A549 treated with AZD2906 at 1 μM for 4 hours (cell line): ENCODE measurements at places on chromosomes 4 and X. TPM values are rescaled to one million over a fixed set of nuclear protein-coding genes. Genes with fewer than 3 reads are reported as not detected.

EPHA5 gene
- 0.16 to 0.42 TPM (median 0.30 TPM) in 5 replicates for total RNA-seq

ADH4 gene
- total RNA-seq: not detected in 5 replicates

SLC7A11 gene
- total RNA-seq: 16.1 to 20.9 TPM (median 16.8 TPM) in 5 replicates

MAP7D2 gene
- 5.2 to 7.1 TPM (median 5.7 TPM) in 5 replicates for total RNA-seq

C4orf36 gene
- total RNA-seq: 0.77 to 1.7 TPM (median 1.4 TPM) in 5 replicates

FGD1 gene
- total RNA-seq: 5.1 to 7.0 TPM (median 5.9 TPM) in 5 replicates

PITX2 gene
- 0.63 to 0.86 TPM (median 0.70 TPM) in 5 replicates for total RNA-seq

DOK7 gene
- 0.22 to 0.76 TPM (median 0.32 TPM) in 5 replicates for total RNA-seq

DMRTC1 gene
- total RNA-seq: not detected in 5 replicates
